ENCODE measurements at places on chromosomes 2 and 18. TPM values are rescaled to one million over a fixed set of nuclear protein-coding genes. Genes with fewer than 3 reads are reported as not detected.

CRYBA2 gene
- total RNA-seq = not detected

GPR55 gene
- total RNA-seq = not detected

GPR45 gene
- total RNA-seq = 1.7 TPM

DSC1 gene
- total RNA-seq = 0.25 TPM

EFEMP1 gene
- total RNA-seq = 3.9 TPM

ERBB4 gene
- 99.1 TPM for total RNA-seq

PLEKHH2 gene
- total RNA-seq = 2.5 TPM

CHAC2 gene
- 3.2 TPM for total RNA-seq

CFAP65 gene
- total RNA-seq = 0.74 TPM

DNPEP gene
- 11.1 TPM for total RNA-seq

FRZB gene
- total RNA-seq = 14.3 TPM

SPRED2 gene
- total RNA-seq = 14.8 TPM

CTNNA2 gene
- total RNA-seq = 122 TPM

PRKAG3 gene
- not detected for total RNA-seq

ANKRD30B gene
- total RNA-seq = not detected
